ENCODE measurements at places on chromosomes 3 and 15. TPM values are rescaled to one million over a fixed set of nuclear protein-coding genes. Genes with fewer than 3 reads are reported as not detected.

The ZNF80 gene
- total RNA-seq: not detected

The ALG1L2 gene
- not detected for total RNA-seq

The CYP8B1 gene
- total RNA-seq: not detected

The ACP3 gene
- total RNA-seq: not detected

The AEN gene
- 103 TPM for total RNA-seq

The CCR9 gene
- total RNA-seq: not detected

The CISH gene
- total RNA-seq: 0.48 TPM
